ENCODE measurements at places on chromosomes 16 and 17.
A peak's percentile ranks its signal among the peaks of the same experiment; 100 is the strongest.

DNA sequence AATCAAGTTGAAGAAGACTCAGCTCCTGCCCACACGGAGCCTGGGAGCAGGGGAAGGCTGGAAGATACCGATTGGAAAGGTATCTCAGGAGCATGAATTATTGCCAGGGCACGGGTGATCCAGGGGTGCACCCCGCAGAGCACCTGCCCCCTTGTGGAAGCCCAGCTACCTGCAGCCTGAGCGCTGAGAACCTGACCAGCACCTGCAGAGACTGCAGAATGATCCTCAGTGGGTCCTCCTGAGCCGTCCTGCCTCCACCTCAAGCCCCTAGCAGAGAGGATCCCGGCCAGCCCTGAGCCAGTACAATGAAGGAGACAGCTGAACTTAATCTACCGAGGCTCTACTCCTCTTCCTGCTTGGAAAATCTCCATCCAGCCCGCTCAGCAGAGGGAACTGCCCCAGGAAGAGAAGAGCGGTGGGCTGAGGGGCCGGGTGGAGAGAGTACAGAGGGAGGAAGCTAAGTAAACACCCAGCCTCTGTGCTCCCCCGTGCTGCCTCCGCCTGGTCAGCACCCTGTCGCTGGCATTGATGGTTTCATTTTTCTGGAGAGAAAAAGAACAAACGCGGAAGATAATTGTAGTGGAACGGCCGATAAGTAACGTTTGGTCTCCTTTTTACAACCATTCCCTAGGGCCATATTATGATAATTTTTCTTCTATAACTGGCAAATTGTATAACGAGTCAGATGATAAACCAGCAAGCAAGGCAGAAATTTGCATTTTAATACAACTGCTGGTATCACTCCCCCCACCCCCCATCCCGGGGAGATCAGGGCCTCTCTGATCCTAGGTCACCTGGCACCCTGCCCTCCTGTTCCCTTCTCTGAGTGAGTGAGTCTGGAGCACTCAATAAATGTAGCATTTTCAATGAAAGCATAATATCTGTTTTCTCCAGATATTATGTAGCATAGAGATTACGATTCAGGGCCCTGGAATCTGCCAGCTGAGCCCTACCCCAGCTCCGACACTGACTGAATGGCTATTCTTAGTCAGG, 204.5 kb upstream of the RPL38 start:
- peak; percentile 71 for DNase-seq

DNA sequence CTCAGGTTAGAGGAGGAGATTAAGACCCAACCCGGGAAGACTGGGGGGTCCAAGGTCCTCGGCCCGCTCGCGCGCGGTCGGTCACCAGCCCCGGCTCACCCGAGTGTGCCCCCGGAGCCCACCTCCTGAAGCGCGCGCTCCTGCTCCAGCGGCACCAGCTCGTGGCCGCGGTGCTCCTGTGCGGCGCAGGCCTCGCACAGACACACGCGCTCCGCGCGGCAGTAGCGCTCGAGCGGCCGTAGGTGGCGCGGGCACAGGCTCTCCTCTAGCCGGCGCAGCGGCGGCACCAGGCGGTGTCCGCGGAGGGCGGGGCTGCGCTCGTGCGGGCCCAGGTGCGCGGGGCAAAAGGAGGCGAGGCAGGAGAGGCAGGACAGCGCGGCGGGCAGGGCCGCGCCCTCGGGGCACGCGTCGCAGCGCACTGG, 618 bp downstream of the TRIM47 start:
- peak; percentile 69 for DNase-seq

- no peak for DNase-seq
Measured at GRCh38 chr16:6095414-6095813, 997.8 kb upstream of the EEF2KMT start.

DNA sequence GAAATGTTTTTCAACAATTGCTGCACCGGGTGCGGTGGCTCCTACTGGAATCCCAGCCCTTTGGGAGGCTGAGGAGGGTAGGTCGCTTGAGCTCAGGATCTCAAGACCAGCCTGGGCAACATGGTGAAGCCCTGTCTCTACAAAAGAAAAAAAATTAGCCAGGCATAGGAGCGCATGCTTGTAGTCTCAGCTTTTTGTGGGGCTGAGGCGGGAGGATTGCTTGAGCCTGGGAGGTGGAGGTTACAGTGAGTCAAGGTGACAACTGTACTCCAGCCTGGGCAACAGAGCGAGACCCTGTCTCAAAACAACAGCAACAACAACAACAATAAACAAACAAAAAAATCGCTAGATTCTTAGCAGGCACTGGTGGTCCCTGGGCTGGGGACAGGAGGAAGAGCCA, 28.5 kb downstream of the IL21R start:
- no peak for DNase-seq

GRCh38 chr17:38357486-38358123, 6.0 kb downstream of the SOCS7 start:
- no peak for DNase-seq

DNA sequence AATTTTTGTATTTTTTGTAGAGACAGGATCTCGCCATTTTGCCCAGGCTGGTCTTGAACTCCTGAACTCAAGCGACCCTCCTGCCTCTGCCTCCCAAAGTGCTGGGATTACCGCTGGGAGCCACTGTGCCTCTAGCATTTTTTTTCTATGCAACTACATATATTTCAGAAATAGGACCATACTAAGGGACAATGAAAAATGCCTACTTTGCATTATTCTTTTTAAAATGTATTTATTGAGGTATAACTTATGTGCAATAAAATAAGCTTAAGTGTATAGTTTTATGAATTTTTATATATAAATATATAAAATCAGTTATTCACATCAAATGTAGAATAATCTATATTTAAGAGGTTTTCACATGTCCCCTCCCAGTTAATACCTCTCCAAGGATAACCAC, 38.1 kb downstream of the KATNIP start:
- no peak for DNase-seq

GRCh38 chr16:65754820-65755691, 611.4 kb upstream of the CDH5 start:
- DNase-seq = no peak

DNA sequence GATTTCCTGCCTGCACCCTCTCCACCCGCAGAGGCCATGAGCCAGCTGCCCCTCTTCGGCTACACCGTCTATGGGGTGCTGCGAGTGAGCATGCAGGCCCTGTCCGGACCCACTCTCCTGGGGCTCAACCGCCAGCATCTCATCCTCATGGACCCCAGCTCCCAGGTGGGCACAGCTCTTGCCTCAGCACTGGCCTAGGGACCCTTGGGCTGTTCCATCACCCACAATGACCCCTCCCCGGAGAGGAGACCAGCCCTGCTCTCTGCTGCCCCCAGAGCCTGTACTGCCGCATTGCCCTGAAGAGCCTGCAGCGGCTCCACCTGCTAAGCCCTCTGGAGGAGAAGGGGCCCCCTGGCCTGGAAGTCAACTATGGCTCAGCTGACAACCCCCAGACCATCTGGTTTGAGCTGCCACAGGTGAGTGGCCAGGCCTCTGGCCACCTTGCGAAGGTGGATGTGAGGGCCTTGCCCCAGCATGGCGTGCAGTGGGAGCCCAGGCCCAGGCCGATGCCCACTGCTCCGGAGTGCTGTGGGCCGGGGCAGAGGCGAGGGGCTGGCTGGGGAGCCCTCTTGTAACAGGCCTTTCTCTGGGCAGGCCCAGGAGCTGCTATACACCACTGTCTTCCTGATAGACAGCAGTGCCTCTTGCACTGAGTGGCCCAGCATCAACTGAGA, 7.3 kb upstream of the SMIM5 start:
- peak; percentile 61 for DNase-seq

GRCh38 chr17:69539274-69539673, 124.8 kb downstream of the MAP2K6 start:
- DNase-seq = no peak

- no peak for DNase-seq
Measured at GRCh38 chr16:14307059-14307526, 236.0 kb downstream of the MRTFB start.

- DNase-seq = no peak
Measured at GRCh38 chr17:55911186-55911585, 160.3 kb downstream of the PCTP start.

GRCh38 chr16:49799172-49799571, 56.7 kb downstream of the ZNF423 start:
- DNase-seq = no peak

DNA sequence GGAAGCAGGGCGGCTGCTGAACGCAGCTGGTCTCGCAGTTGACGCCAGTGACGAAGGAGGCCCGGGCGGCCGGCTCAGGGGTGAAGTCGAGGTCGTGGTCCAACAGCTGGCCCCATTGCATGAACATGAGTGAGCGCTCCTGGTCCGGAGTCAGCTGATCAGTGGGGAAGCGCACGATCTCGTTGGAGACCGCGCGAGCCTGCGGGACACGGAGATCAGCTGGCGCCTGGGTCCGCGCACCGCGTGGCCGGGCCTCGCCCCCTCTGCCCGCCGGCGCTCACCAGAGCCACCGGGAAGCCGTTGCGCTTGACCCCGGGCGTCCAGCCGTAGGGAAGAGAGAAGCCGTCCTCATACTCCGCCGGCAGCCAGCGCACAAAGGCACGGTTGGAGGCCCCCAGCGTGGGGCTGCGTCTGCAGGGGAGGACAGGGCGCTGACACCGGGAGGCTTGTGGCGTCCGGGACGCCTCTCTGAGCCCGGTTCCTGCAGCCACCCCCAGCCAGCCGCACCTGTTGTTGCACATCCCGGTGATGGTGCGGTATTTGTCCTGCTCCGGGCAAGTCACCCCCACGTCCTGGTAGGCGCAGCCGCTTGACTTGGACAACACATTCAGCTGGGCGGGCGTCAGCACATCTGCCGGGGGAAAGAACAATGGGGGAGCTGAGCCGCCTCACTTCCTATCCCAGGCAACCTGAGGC, 1.6 kb downstream of the MPO start:
- no peak for DNase-seq

All from germinal center (tissue), 1 donor.